T follicular helper cell (primary cell): ENCODE measurements at places on chromosomes 5 and 9.

DNA sequence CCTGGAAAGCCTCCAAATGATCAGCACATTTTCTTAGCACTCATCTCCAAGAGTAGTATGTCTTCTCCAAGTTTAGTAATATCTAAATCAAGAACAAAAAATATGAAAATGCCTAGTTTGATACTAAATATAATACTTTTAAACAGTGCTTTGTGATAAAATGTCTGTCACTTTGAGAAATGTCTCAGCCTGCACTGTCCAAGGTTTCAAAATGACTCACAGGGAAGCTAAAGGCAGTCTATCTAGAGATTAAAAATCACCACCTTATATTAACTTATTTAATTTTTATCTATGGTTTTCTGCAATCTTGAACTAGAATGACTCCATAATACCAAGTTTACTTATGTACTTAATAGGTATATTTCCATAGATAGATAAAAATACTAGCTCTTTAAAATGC lies 633.0 kb upstream of the C9orf72 start:
- no peak for DNase-seq

GRCh38 chr9:105633411-105633810 lies 28.8 kb upstream of the TAL2 start:
- no peak for DNase-seq

DNA sequence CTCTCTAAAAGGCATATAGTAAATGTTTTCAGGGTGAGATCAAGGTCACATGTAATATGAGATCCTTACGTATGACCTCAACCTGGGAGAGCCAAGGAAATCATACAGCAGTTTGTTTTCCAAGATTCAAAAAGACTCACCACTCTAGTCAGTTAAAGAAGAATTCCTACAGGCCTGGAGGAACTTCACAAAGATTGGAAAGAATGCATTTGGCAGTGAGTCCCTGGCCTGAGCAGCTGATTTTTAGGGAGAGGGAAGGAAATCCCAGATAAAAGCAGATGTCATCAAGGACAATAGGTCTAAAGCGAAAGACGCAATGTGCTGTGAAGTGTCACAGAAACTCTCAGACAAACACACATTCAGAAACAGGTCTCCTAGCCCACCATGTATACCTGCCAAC lies 424.0 kb upstream of the ZNF462 start:
- DNase-seq, result no peak

GRCh38 chr5:107526270-107526937 lies 144.3 kb downstream of the EFNA5 start:
- no peak for DNase-seq

DNA sequence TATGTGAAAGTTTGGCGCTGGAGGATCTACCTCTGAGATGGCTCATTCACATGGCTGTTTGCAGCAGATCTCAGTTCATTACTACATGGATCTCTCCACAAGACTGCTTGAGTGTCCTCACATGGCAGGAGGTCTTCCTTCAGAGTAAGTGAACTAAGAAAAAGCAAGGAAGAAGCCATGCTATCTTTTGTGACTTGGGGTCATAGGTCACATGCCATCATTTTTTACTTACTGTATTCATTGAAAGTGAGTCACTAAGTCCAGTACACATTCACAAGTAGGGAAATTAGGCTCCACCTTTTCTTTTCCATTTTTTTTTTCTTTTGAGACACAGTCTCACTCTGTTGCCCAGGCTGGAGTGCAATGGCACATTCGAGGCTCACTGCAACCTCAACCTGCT lies 8.7 kb upstream of the CDKN2AIPNL start:
- DNase-seq, result no peak

DNA sequence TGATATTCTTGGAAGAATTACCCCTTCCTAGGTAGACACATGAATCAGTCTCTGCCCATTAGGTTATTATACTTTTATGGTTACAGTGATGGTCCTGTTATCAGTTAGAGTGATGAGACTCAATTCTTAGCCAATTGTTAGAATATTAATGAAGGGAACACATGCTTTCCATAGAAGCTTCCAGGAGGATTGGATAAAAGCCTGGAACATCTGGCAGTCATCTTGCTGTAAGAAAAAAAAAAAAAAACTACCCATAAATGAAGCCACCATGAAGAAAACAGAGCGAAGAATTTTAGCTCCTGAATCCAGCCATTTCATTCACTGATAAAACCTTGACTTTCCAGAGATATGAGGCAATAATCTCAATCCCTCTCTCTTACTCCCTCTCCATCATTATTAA lies 262.5 kb upstream of the GRIN3A start:
- no peak for DNase-seq

- DNase-seq, result no peak
Measured at GRCh38 chr5:145471831-145472612, 363.1 kb downstream of the PRELID2 start.

DNA sequence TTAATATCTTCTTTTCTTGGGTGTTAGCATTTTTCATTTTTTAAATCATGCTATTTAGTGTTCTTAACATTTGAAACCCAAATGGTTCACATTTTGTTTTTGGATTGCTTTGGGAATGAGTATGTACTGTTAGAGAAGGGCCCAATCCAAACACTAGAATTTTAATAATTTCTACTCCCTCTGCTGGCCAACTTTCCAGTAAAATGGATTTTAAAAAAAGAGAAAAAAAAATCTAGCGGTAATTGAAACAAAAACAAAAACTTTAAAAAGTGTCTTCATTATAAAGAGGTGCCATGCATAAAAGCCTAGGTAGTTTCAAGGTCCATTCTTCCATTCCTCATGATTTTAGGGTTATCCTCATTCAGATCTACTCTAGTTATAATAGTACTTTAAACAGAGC lies 32.1 kb upstream of the RICTOR start:
- no peak for DNase-seq

- DNase-seq, result no peak
Measured at GRCh38 chr5:143182106-143182505, 221.4 kb downstream of the NR3C1 start.

GRCh38 chr9:89920131-89920530 lies 315.3 kb downstream of the GADD45G start:
- DNase-seq, result no peak

- no peak for DNase-seq
Measured at GRCh38 chr5:78213799-78214198, 80.7 kb downstream of the AP3B1 start.

- no peak for DNase-seq
Measured at GRCh38 chr5:151005950-151006576, 14.3 kb upstream of the GPX3 start.
